KBM-7 (cell line): ENCODE measurements at places on chromosomes 1 and 21.

DNA sequence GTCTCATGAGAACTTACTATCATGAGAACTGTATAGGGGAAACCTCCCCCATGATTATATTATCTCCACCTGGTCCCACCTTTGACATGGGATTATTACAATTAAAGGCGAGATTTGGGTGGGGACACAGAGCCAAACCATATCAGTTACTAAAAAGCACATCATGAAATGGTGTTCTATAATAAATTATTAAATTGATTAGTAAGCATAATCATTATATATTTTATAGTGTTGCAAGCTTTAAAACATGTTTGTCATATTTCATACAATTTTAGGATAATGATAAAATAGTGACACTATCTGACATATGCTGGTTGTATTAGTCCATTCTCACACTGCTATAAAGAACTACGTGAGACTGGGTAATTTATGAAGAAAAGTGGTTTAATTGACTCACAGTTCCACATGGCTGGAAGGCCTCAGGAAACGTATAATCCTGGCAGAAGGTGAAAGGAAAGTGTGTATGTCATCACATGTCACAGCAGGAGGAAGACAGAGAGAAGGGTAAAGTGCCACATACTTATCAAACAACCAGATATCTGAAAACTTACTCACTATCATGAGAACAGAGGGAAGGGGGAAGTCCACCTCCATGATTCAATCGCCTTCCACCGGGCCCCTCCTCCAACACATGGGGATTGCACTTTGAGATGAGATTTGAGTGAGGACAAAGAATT, 539.2 kb upstream of the OLFM3 start:
- no peak for DNase-seq

DNA sequence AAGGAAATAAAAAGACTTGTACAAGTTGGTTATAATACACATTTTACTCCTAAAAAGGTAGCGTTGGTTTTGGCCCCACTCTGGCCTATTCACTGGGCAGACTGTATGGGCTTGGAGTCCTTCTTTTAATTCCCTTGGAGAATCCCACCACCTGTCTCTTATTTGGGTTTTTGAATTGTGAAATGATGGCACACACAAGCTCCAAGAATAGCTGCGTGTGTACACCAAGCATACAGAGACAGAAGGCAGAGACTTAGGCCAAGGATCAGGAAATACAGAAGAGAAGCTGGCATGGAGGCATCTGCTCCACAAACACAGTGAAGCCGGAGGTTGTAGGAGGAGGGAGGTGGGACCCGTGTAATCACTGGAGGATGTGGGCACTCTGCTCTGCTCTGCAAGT, 29.1 kb downstream of the DDR2 start:
- DNase-seq = no peak

GRCh38 chr1:2516124-2516523, 10.3 kb downstream of the PANK4 start:
- DNase-seq = no peak

- peak; percentile 68 for DNase-seq
Observed at GRCh38 chr1:77900687-77901293, 12.4 kb downstream of the NEXN start.

DNA sequence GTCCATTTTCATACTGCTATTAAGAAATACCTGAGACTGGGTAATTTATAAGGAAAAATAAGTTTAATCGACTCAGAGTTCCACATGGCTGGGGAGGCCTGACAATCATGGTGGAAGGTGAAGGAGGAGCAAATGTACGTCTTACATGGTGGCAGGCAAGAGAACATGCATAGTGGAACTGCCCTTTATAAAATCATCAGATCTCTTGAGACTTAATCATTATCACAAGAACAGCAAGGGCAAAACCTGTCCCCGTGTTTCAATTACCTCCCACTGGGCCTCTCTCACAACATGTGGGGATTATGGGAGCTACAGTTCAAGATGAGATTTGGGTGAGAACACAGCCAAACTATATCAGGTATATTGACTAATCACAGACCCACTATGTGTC, 370.2 kb upstream of the USP24 start:
- no peak for DNase-seq

- DNase-seq = no peak
Observed at GRCh38 chr1:17141441-17142197, 22.4 kb upstream of the PADI2 start.

DNA sequence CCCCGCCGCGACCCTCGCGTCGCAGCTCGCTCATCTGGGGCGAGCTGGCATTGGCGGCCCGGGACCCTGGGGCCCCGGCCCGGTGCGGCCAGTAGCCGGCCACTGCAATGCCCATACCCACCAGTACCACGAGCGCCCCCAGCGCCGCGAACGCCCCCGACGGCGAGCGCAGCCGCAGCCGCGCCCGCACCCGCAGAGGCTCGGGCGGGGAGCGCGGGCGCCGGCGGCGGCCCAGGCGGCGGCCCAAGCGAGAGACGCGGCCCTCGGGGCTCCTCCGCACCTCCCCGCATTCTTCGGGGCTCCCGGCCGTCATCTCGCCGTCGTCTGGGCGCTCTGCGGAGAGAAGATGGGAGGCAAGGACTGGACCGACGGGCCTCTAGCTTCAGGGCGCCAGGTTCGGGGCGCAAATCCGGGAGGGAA, 2.2 kb downstream of the TMEM200B start:
- DNase-seq = no peak

DNA sequence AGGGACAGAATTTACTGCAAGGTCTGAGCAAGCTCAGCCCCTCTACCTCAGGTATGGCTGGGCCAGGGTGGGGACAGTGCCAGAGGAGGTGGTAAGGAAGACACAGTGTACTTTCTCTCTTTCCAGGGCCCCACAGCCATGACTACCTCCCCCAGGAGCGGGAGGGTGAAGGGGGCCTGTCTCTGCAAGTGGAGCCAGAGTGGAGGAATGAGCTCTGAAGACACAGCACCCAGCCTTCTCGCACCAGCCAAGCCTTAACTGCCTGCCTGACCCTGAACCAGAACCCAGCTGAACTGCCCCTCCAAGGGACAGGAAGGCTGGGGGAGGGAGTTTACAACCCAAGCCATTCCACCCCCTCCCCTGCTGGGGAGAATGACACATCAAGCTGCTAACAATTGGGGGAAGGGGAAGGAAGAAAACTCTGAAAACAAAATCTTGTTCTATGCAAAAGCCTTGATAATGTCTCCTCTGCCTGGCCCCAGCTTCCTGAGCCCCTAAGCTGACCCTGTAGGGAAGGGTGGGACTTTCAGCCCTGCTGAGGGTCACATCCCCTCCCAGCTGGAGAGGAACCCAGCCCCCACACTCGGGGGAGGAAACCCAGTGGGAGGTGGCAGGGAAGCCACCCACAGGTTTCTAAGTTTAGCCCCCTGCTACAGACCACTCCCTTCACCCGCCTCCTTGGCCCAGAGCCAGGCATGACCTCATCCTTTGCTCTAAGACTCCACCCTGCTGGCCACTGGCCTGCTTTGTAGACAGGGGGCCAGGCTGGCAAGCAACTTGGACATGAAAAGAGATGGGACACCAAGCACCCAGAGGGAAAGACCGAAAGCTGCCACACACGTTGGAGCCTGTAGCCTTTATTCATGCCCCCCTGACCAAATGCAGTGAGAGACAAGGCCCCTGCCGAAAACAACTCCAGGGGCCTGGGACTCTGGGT, 6.4 kb downstream of the RHOC start:
- peak; percentile 97 for DNase-seq
